ENCODE measurements at places on chromosomes 5 and 9.

DNA sequence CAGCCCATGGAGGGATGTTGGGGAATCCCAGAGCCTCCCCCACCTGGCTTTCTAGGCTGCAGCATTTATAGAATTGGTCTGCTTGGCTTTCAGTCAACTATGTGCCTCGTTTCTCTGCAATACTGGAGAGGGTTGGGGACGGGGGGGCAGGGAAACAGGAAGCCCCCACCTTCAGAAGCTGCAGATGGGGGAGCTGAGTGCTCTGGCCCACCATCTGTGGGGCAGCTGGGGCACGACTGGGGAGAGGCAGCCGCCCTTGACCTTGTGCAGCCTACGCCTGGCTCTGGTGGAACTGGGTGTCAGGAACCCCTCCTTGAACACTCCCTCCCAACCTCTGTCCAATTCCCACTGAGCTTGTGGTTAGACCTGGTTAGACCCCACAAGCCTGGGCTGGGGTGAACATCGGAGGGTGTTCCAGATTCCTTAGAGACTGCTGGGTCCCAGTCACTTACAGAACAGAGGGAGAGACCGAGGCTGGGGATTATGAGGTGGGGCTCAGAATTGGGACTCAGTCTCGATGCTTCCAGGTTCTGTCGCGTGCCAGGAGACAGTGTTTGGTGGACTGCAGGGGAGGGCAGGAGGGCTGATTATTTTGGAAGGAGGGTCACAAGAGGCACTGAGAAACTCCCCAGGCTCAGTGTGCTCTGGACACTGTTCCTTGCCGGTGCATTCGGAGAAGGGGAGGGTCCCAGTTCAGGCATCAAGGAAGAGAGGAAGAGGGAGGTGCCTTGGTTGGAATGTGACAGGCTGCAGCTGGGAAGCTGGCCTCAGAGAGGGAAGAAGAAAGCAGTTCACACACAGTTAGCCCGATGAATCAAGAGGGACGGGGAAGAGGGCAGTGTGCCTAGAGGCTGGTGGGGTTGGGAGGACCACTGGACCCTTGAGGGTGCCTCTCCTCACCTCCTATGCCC, 25.6 kb downstream of the COL27A1 start:
- no peak for DNase-seq

DNA sequence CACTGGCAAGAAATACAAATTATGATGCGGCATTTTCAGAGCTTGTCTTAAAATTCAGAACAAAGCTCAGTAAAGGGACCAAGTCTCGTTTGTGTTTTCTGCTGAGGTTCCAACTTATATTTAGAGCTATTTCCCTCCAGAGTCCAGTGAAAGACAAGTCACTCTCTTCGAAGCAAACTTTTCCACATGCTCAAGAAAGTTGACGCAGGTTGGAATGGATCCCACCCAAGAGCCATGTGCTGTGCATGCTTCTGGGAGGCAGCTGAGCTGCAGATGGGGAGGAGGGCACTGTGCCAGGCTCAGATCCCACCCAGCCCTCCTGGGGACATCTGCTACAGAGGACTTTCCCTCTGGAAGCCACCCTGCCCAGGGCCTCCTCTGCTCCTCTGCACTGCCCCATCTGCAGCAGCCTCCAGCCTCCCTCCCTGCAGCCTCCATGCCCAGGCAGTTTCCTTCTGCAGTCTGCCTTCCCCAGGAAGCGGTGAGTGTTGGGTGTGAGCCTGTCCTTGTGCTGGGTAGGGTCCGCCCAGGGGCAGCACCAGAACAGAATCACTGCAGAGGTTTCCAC, 75.3 kb downstream of the COL23A1 start:
- DNase-seq = no peak

DNA sequence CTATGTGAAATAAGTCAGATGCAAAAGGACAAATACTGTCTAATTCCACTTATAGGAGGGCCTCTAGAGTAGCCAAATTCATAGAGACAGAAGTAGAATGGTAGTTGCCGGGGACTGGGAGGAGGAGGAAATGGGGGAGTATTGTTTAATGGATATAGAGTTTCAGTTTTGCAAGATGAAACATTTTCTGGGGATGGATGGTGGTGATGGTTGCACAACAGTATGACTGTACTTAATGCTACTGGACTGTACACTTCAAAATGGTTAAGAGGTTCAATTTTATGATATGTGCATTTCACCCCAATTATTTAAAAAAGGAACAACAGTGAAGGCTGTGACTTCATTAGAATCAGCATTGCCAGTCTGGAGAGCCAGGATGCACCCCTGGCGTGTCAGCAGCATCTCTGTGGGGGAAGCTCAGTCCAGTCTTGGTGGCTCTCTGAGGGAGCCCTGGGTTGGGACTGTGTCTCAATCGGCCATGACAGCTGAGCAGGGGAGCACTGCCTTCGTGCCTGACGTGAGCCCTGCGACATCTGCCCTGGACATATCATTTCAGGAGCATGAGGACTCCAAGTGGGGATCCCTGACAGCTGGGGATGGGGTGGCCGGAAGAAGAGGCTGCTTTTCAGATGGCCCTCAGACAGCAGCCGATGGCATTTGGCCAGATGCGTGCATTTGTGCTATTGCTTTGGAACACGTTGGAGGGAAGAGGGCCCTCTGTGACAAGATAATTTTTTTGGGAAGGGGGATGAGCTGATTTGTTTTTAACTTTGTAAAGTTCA, 130.8 kb upstream of the STC2 start:
- DNase-seq = no peak

GRCh38 chr5:151675611-151676313, 11.0 kb downstream of the SPARC start:
- DNase-seq = no peak

- DNase-seq = no peak
Observed at GRCh38 chr9:113648586-113648985, 185.1 kb downstream of the RGS3 start.

DNA sequence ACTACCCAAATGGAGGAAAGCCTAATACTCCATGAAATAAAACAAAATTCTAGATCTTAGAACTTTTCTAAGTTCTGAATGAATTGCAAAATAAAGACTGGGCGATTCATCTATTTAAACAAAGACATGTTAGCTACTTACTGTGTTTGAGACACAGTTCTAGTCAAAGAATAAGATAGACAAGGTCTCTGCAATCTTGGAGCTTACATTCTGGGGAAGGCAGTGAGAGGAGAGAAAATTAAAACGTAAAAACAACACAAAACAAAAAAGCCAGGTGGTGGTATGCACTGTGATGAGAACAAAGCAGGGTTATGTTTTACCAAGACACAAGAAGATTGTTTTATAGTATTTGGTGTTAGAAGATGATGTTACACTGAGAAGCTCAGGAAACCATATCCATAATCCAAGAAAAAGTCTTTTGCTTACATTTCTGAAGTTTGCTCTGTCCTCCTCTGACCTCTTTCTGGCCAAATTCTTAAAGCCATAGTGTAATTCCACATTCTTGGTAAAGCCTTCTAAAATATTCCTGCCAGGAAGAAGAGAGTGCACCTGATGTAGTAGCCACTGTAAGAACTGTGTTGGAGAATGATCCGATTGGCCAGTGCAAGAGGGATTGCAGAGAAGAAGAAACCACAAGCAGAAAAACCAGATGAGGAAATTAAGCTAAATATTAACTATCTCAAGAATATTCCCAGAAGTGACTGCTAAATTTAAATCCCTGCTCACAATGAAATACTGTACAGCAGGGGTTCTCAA, 218.4 kb downstream of the PCSK1 start:
- no peak for DNase-seq

GRCh38 chr5:179497636-179498340, 52.6 kb upstream of the RUFY1 start:
- no peak for DNase-seq

GRCh38 chr5:68884144-68884754, 209.6 kb upstream of the SLC30A5 start:
- DNase-seq = no peak

GRCh38 chr9:27377811-27378456, 81.0 kb upstream of the EQTN start:
- no peak for DNase-seq

DNA sequence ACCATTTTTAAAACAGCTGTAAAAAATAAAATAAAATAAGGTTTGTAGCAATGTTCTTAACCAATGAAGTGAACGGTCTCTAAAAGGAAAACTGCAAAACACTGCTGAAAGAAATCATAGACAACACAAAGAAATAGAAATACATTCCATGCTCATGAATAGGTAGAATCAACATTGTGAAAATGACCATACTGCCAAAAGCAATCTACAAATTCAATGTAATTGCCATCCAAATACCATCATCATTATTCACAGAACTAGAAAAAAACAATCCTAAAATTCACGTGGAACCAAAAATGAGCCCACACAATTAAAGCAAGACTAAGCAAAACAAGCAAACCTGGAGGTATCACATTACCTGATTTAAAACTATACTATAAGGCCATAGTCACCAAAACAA, 67.6 kb upstream of the RGMB start:
- no peak for DNase-seq

GRCh38 chr9:130471411-130472183, 26.8 kb downstream of the ASS1 start:
- DNase-seq = no peak

- no peak for DNase-seq
Observed at GRCh38 chr5:170923910-170924620, 62.2 kb downstream of the RANBP17 start.

DNA sequence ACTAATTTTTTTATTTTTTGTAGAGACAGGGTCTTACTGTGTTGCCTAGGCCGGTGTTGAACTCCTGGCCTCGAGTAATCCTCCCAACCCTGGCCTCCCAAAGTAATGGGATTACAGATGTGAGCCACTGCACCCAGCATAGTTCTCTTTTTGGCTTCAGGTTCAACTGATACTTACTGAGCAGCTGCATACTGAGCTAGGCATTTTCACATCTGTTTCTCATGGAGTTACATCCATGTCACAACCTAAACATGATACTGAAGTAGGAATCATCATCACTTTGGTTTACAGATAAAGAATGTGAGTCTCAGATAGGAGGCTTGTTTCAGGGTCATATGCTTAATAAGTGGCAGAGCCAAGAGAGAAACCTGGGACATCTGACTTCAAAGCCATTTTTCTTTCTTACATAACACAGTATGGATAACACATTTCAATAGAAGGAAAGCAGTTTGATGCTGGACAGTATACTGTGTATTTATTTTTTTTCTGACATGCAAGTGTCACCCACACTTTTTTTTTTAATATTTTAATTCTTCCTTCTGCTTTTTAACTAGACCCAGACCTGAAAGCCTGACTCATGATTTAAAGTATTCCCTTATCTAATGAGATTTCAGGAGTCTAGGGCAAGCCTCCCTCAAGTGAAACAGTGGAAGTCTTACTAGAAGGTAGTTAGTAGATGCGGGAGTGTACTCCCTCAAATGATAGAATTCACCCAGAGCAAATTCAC, 90.8 kb downstream of the HACD4 start:
- no peak for DNase-seq

DNA sequence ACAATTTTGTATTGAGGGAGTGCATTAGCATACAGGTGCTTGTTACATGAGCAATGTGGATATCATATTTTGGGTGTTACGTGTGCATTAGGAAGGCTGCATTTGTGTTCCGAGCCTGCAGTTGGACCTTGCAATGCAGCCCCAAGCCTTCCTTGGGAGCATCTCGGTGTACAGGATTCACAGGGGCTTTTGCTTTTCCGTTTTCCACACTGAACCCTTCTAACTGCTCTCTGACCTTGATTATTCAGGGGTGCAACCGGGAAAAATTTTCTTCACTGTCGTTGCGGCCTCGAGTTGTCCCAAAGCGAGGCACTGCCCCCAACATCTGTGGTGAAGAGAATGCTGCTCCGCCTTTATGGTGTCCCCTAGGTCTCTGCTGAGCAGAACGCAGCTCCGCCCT, 80.1 kb upstream of the PLEKHG4B start:
- no peak for DNase-seq

- DNase-seq = no peak
Observed at GRCh38 chr5:9445826-9446388, 100.0 kb downstream of the SEMA5A start.

- no peak for DNase-seq
Observed at GRCh38 chr9:33170464-33171415, 3.6 kb upstream of the B4GALT1 start.

GRCh38 chr5:115394531-115394930, 98.1 kb upstream of the CCDC112 start:
- no peak for DNase-seq

DNA sequence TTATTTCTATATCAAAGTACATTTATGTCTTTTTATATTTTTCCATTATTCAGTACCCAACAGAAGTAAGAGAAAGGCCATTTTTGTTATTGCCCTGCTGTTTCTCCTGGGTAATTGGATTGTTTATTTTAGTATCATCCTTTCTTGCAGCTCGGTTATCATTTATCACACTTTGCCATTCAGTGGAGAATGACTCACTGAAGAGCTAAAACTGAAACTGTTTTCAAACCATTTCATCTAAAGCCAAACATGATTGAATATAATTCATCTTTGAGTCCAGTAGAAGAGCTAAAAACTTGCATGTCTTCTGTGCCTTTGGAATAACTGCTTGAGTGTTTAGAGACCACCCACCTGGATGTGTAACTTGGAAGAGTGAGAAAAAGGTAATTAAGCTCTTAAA, 139.5 kb upstream of the PRDM9 start:
- DNase-seq = no peak

DNA sequence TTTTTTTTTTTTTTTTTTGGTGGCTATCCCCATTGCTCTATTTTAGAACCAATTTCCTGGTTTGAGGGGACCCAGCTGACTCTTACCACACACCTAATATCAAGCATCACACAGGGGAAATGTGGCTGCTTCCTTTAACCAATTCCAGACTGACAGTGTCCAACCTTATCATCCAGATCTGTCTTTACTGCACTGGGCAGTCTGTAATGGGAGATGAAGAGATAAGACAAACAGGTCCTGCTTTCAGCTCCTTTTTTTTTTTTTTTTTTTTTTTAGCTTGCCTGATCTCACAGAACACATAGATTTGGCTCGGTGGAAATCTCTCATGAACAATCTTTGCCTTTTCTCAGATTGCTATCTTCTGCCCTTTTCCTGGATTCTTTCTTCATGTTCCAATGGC, 198.8 kb upstream of the TYRP1 start:
- DNase-seq = no peak

DNA sequence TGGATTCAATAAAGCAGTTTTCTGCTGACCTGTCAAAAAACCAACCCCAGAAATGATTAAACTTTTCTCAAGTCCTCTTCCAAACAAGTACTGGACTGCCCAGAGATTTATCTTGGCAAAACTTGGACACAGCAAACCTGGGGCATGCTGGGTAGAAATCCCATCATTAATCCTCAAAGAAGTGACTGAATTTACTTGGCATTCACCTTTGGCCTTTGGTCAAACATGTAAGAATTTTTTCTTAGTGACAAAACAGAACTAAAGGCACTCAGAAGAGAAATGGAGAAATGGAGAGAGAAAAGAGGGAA, 248.6 kb upstream of the NREP start:
- DNase-seq = no peak

DNA sequence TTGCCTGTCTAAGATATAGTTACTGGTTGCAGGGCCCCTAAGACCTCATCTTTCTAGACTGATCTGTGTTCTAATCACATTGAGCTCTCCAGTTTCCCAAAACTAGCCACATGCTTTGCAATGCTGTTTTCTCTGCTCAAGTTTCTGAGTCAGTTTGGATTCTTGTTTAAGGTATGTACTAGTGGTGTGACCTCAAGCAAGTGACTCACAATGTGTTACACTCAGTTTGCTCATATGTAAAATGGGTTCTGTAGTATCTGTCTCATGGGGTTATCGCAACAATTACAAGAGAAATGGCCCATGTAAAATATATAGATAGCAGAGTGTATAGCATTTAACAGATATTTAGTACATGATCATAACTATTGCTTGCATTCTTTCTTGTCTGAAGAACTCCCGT, 153.1 kb upstream of the ELL2 start:
- DNase-seq = no peak

GRCh38 chr5:119010206-119010605, 21.9 kb upstream of the DTWD2 start:
- no peak for DNase-seq
